ENCODE measurements at places on chromosomes 11 and 22.
A peak's percentile ranks its signal among the peaks of the same experiment; 100 is the strongest.

DNA sequence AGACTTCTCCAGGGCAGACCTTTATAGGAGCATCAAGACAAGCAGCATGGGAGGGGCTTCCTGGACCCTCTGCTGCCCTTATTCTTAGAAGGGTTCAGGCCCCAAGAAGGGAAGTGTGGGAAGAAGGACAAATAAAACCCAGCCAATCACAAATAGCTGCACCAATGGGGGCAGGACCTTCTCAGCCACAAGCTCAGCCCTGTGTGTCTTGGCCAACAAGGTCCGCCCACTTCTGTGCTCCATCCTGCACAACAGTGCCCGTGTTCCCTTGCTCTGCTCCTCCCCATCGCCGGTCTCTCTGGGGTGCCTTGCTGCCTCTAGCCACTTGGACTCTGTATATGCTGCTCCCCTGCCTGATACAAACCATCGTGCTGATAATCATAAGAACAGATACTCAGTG lies 86.1 kb downstream of the NAT10 start:
- DNase-seq = no peak

DNA sequence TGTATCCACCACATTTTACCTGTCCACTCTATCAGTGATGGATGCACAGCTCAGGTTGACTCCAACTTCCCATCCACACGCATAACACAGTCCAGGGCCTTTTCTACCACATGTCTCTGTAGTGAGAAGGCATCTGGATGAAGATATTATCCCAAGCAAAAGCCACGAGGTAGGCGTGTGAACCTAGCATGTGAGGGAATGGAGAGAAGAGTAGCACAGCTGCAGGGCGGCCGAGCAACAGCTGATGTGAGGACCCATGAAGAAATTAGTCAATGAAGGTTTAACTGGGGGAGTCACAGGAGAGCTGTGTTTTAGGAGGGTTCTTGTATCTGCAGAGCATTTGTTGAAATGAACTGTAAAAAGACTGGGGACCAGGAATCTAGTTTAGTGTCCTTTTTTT lies 144.6 kb upstream of the PITPNB start:
- DNase-seq = no peak

DNA sequence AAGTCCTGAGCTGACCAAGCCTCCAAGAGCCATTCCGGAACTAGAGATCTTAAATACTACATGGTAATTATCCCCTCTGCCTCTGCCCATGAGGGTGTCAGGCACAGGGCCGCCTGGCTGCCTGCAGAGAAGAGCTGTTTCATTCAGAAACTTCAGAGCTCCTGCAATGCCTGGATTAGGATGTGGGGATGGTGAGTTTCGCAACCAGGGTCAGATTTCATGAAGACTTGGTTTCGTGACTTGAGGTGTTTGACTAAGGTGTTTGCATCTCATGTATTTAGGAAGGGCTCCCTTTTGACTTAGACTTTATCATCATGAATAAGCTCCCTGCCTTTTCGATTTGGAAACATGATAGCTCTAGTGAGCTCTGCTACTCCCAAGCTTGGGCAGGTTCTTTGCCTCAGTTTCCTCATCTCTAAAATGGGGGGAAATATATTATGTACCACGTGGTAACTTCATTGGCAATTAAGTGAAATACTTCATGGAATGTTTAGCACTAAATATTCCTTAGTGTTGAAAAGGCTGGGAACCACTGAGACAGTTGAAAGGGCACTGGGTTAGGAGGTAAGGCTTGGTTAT lies 9.1 kb downstream of the TIMP3 start:
- no peak for DNase-seq

DNA sequence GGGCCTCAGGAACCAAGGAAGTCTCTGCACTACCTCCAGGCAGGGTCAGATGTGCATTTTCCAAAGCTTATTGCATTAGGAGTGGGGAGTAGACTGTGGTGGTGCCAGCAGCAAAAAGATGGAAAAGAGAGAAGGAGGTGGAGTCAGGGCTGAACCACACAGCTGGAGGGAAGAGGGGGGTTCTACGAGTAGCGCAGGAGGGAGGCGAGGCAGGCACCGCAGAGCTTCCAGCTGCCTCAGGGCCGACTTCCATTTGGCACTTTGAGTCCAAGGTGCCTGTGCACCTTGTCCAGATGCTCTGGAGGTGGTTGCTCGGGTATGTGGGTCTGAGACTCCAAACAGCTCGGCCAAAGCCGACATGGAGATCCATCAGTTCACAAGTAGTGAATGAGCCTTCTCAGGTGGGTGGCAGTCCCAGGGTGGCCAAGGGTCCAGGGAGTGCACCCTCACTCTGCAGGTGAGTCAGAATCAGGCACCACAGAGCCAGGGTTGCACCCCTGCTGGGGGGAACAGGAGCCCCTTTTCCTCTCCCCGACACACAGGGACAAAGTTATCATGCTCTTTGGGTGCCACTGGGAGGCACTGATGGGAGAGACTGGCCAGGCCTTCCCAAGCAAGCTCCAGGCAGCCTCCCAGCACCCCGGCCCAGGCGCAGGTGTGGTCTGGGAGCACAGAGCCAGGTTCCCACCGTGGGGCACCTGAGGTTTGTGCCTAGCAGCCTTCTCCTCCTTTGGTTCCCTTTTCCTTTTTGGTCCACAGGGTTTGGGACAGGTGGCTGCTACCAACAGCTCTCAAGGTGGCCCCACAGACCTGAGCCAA lies 30.2 kb downstream of the GGT5 start:
- DNase-seq = no peak

DNA sequence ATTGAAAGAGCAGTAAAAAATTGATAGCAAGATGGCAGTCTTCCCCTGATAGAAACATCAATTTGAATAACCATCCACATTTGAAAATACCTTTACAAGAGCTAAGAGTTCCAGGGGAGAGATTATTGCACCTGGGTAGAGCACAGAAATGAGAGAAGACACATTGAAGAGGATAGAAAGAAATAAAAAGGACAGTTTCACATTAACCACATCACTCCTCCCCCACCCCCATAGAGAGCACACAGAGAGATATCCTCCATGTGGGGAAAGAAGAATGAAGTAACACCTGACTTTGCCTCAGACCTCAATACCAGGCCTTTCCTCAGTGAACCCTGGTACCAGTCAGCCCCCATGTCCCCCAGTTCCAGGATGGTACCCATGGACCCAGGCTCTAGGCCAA lies 486.7 kb downstream of the FAM181B start:
- DNase-seq = no peak

DNA sequence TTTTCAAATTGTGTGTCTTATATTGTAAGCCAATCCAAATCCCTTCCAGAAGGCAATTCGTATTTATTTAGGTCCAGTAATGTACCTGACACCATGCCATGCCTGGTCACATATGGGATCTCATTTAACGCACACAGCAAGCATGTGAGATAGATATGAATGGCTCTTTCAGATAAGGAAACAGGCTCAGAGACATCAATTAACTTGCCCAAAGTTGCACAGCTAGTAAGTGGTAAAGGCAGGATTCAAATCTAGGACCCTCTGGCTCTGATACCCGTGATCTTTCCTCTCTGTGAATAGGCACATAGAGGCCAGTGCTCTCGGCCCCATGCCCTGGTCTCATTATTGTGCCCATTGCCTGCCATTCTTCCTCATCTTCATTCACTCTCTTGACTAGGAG lies 34.3 kb downstream of the KCNJ4 start:
- no peak for DNase-seq

- DNase-seq = no peak
Observed at GRCh38 chr22:24984122-24984521, 31.6 kb downstream of the KIAA1671 start.

GRCh38 chr22:36225333-36225922 lies 13.9 kb downstream of the APOL2 start:
- no peak for DNase-seq

DNA sequence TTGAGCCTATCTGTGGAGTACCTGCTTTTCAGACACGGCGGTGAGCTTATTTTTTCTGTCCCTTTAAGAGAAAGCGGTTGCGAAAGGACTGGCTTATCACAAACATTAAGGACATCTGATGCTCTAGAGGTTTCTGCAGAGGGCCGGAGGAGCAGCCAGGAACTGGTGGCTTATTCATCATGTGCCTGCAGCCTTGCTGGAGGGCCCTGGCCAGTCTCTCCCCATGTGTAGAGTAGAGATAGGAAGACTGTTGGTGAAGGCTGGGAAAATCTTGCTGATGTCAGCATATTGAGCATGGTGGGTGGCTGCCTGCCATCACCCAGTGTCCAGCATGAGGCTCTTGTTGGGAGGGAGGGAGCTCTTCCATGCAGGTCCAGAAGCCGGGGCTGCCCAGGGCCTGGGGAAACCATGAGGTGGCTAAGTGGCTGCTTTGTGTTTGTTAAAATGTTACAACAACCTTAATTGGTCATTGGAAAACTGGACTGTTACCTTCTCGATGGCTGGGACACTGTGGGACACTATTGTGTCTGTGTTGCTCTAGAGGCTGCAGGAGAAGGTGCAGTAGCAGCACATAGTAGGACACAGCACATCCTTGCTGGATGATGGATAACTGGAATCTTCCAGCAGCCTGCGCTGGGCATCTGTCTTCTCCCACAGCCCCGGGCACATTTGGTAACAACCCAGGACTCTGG lies 54.3 kb downstream of the TSPAN18 start:
- DNase-seq = no peak

GRCh38 chr11:74318241-74318932 lies 6.9 kb upstream of the P4HA3 start:
- no peak for DNase-seq

- peak; percentile 29 for DNase-seq
Observed at GRCh38 chr11:13462311-13462900, 616 bp downstream of the BTBD10 start.

GRCh38 chr22:27875951-27876350 lies 43.1 kb downstream of the PITPNB start:
- no peak for DNase-seq

- no peak for DNase-seq
Observed at GRCh38 chr11:41235668-41236067, 223.8 kb downstream of the LRRC4C start.

DNA sequence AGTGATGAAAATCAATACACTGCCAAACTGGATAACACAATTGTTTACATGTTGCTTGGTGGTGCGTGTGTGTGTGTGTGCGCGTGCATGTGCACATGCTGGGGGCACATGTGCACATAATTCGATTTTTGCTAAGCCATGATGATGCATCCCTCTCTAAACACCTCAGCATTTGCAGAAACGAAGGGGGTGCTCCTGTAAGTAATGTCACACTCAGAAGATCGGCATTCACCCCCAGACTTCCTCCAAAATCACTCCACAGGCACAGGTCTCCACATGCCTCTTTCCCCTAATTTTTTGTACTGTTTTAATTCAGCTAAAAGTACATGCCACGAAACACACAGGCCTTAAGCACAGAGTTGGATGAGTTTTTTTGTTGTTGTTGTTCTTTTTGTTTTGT lies 341.5 kb downstream of the SHANK2 start:
- no peak for DNase-seq

- no peak for DNase-seq
Observed at GRCh38 chr22:23801238-23801821, 14.6 kb downstream of the SMARCB1 start.

DNA sequence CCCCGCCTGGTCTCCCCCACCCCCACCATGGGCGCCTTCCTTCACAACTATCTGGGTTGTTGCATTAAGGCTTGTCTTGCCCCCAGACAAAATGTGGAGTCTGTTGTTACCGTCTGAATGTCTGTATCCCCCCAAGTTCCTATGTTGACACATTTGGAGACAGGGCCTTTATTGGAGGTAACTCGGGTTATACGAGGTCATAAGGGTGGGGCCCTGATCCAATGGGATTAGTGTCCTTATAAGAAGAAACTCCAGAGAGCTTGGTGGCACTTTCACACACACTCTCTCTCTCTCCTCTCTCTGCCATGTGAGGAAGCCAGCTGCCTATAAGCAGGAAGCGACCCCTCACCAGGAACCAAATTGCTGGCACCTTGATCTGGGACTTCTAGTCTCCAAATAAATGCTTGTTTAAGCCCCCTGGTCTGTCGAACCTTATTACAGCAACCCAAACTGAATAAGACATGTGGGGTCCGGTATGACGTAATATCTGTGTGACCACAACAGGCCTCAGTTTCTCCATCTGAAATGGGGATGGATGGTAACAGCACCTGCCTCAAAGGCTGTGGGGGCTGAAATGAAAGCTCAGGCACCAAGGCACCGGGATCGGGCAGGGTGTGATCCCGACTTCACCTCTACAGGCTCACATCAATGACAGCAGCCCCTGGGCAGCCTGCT lies 222.3 kb downstream of the CTTN start:
- no peak for DNase-seq

GRCh38 chr22:29992341-29993275 lies 87.7 kb upstream of the HORMAD2 start:
- DNase-seq = no peak

- DNase-seq = no peak
Observed at GRCh38 chr11:16001899-16002426, 354.4 kb downstream of the SOX6 start.

- no peak for DNase-seq
Observed at GRCh38 chr22:45420539-45420938, 7.0 kb downstream of the RIBC2 start.

- DNase-seq = no peak
Observed at GRCh38 chr11:112292785-112293407, 32.2 kb upstream of the PLET1 start.

DNA sequence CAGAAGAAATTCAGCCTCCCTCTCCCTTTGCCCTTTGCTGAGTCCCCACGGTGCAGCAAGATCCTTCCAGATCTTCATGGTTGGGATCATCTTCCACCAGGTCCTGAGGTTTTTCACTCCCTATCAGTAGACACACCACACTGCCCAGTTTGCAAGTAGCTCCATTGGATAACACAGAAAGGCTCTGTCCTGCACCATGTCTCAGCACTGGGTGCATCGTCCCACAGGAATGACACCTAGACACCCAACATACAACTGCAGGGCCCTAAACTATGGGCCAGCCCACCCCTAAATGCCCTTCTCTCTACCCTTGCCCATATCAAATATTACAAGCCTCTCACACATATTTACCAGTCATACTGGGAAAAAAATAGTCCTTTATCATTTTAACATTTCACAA lies 9.4 kb downstream of the KLHL22 start:
- no peak for DNase-seq

GRCh38 chr11:39817241-39817640 lies 1642.2 kb downstream of the LRRC4C start:
- DNase-seq = no peak

DNA sequence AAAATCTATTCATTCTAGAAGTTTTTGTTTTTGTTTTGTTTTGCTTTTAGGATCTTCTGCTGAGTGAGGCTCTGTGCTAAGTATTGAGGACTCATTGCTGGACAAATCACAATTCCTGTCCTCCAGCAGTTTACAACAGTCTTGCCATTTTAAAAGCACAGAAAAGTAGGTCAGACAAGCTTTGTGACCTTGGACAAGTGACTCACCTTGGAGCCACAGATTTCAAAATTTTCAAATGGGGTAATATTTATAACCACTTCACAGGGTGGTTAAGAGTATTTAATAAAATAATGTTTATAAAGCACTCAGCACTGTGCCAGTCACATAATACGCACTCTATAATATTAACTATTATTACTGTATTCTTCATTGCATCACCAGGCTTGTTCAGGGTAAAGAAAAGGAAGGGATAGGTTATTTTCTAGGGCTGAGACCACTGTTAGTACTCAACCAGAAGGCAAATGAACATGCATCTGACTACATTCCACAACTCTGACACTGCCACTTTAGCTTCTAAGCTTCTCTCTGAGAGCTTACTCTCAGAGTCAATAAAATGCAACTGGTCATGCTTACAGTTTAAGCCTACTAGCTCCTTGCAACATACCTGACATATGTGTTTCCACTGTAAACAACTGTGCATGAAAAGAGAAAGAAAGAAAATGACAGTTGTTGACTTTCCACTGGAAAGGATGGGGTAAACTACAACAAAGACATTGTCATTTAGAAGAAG lies 63.2 kb upstream of the FIBIN start:
- DNase-seq = no peak
